K562 (cell line): ENCODE measurements at places on chromosomes 3 and 15. TPM values are rescaled to one million over a fixed set of nuclear protein-coding genes. Genes with fewer than 3 reads are reported as not detected.

Gene TP63
- 0.48 and 0.84 TPM in 2 replicates for polyA plus RNA-seq

GRCh38 chr15:73755481-73755880, 2.3 kb upstream of the INSYN1 start:
- H3K36me3 ChIP-seq = no peaks in the 10 kb centered on the region
- H3K27ac ChIP-seq = no peak overlapping the region
- no peak overlapping the region for H3K4me3 ChIP-seq
- no peak for DNase-seq
- peaks cover 8% of the 10 kb centered on the region for H3K4me1 ChIP-seq
- H3K27me3 ChIP-seq = peaks cover 17% of the 10 kb centered on the region; the same call in 2 of the 3 replicates

- H3K4me1 ChIP-seq = no peaks in the 10 kb centered on the region
- no peaks in the 10 kb centered on the region for H3K36me3 ChIP-seq
- H3K27ac ChIP-seq = no peak overlapping the region
- H3K4me3 ChIP-seq = no peak overlapping the region
Observed at GRCh38 chr3:26058901-26059321, 269.0 kb downstream of the OXSM start.

DNA sequence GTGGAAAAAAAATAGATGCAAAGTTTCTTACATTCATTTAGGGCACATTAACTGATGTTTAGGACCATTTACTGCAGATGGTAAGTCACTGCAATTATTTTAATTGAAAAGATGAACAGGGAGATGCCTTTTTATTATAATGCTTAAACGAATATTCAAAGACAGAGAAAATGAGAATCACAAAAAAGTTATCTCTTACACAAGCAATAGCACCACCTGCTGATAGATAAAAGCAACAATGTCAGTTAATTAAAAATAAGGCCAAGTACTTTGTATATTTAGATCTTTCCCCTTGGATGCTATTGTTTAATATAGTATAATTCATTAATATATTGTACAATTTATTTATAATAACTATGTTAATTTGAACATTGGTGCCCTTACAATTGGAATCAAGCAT, 55.9 kb downstream of the IFT80 start:
- H3K27ac ChIP-seq = no peak overlapping the region
- H3K36me3 ChIP-seq = no peaks in the 10 kb centered on the region
- no peak for DNase-seq
- no peak overlapping the region for H3K4me3 ChIP-seq
- no peaks in the 10 kb centered on the region for H3K4me1 ChIP-seq
